Putamen (tissue), 1 donor: ENCODE measurements at places on chromosomes 13 and 19.

- DNase-seq, result no peak
Observed at GRCh38 chr13:40178130-40178529, 488.3 kb downstream of the FOXO1 start.

DNA sequence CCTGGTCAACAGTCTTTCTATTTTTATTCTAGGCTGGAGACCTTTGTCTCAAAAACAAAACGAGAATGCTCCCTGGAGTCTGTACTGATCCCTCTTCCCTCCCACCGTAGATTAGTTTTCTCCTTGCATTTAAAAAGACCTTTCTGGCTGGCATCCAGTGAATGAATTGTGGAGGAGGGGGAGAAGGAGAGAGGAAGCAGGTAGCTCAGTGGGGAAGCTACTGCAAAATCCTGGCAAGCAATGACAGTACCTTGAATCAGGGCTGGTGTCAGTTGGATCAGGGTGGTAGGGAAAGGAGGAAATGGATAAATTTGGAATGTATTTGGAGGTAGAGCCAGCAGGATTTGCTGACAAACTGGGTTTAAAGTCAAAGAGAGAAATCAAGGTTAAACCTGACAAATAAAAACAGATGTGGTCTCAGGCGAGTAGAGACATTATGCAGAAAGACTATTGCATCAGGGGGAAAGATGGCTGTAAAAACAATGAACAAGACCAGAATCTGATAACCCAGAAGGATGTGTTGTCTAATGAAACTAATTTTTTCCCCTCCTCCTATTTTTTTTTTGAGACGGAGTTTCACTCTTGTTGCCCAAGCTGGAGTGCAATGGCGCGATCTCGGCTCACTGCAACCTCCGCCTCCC is 3.5 kb upstream of the CYP2S1 start:
- no peak for DNase-seq

- DNase-seq, result no peak
Observed at GRCh38 chr19:2989236-2989946, 12.0 kb downstream of the TLE6 start.

DNA sequence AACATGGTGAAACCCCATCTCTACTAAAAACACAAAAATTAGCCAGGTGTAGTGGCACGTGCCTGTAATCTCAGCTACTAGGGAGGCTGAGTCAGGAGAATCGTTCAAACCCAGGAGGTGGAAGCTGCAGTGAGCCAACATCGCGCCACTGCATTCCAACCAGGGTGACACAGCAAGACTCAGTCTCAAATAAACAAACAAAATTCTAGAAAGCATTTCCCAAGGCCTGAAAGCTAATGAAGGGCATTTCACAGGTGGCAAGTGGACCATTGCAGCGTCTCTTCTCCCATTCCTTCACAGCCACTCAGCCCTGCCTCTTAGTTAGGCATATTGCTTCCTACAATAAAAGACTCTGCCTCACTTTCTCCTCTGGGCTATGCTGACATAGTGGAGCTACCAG is 13.5 kb upstream of the RXFP2 start:
- DNase-seq, result no peak

GRCh38 chr13:84760956-84761355 is 878.7 kb upstream of the SLITRK1 start:
- DNase-seq, result no peak

GRCh38 chr13:47588676-47589075 is 412.4 kb downstream of the SUCLA2 start:
- no peak for DNase-seq

- no peak for DNase-seq
Observed at GRCh38 chr19:5829567-5830310, 9.8 kb downstream of the FUT6 start.

DNA sequence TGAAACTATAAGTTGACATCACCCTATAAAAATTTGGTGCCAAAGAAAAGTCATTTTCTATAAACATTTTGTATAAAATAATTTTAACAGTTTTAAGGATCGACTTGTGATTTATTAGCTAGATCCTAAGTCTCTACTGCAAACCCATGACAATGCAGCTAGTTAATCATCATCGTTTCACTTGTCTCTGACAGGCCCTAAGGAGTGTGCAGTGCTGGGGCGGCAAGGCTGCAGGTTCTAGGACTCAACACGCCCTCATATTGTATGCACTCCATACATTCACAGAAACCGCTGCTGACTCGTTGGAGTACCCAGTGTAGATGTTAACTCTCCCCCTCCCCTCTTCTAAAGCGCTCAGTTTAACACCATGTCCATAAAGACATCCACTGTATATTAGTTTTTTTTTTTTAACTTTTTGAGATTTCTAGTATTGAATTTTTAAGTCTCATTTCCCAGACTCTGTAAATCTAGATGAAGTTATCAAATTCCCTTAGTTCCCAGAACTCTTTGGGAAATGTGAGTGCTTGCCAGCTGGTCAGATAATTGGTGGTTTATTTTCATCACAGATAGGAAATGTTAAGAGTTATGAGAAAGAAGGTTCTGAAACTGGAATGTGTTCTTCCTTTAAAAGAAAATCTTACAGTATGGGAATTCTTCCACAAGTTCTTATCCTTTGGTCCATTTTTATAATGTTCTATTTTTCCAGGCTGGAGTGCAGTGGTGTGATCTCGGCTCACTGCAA is 162.8 kb upstream of the RNF113B start:
- DNase-seq, result no peak

- no peak for DNase-seq
Observed at GRCh38 chr13:77448689-77449088, 86.8 kb upstream of the SCEL start.

DNA sequence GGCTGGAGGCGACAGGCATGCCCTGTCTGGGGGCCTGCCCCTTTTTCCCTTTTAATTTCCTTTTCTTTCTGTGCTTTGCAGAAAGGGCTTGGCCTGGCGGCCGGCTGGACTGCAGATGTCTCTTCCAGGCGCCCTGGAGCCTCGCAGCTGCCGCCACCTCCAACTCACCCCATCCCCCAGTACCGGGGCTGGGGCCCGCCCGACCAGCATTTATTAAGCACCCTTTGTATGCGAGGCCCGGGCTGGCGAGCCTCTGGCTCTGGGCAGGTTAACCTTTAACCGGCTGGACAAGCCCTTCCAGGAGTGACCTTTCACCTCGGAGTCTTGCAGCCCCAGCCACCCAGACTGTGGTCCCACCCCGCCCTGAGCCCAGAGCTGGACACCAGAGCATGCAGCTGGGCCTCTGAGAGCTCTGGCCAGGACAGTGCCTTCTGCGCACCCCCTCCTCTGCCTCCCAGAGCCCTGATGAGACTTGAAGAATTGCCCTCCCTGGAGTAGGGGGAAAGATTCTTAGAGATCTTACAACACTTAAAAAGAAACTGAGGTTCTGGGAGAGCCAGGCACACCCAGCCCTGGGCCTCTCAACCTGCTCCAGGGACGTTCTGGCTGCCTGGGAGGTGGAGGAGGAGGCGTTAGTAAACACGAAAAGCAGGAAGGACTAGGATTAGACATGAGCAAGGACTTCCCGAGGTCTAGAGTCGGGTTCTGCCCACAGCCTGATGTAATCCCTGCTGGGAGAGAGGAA is 1.1 kb upstream of the NR2F6 start:
- DNase-seq, result no peak

DNA sequence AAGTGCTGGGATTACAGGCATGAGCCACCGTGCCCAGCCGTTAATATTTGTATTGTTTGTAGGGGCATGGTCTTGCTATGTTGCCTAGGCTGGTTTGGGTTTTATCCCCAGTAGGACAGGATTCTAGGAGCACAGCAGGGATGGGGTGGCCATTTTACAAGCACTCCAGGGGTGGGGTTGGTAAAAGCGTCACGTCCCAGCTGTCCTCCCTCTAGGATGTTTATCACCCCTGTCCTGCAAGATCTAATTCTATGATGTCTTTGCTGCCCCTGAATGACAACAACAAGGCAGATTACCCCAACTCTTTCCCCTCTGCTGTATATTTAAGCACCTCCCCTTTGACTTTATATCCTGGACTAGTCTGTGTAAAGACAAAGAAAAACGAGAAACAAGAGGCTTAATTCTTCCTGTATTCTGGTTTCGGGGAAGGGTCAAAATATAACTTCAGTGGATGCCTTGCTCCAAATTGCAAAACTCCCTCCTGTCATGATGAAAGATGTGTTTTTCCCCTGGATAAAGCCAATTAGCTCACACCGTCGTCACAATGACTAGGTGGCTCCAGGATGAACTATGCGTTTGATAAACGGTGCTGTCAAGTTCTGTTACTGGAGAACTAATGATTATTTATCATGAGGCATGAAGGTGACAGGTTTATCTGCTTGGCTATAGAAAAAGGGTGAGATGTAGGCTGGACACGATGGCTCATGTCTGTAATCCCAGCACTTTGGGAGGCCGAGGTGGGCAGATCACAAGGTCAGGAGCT is 27.8 kb upstream of the OR1M1 start:
- no peak for DNase-seq

DNA sequence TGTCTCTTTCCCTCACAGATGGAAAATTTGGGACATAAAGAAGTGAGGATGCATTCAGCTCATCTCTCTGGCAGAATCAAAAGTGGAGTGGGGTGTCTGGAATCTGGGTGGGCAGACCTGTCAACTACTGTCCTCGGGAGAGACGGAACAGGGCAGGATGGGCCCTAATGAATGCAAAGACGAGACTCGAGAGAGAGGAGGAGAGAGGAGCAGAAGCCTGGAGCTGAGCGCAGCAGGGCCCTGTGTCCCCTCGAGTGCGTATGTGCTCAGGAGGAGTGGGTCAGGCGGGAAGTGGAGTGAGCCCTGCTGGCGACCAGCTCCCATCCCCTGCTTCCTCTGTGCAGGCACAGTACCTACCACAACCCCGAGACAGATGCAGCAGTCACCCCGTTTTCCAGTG is 78.9 kb downstream of the TEX29 start:
- DNase-seq, result no peak
